ENCODE measurements at places on chromosomes 7 and 10. TPM values are rescaled to one million over a fixed set of nuclear protein-coding genes. Genes with fewer than 3 reads are reported as not detected.

DYNC1I1 gene
- 0.12 TPM for total RNA-seq

AKR1C1 gene
- total RNA-seq: 1.0 TPM

TMEM130 gene
- total RNA-seq: not detected

AGBL3 gene
- 2.1 TPM for total RNA-seq

CALHM3 gene
- not detected for total RNA-seq

- no peak for DNase-seq
These were observed 38.4 kb downstream of the BAIAP2L1 start for GRCh38 chr7:98362517-98362916.

- DNase-seq: no peak
These were observed 91.5 kb downstream of the FAM53B start for GRCh38 chr10:124652701-124653100.

DNA sequence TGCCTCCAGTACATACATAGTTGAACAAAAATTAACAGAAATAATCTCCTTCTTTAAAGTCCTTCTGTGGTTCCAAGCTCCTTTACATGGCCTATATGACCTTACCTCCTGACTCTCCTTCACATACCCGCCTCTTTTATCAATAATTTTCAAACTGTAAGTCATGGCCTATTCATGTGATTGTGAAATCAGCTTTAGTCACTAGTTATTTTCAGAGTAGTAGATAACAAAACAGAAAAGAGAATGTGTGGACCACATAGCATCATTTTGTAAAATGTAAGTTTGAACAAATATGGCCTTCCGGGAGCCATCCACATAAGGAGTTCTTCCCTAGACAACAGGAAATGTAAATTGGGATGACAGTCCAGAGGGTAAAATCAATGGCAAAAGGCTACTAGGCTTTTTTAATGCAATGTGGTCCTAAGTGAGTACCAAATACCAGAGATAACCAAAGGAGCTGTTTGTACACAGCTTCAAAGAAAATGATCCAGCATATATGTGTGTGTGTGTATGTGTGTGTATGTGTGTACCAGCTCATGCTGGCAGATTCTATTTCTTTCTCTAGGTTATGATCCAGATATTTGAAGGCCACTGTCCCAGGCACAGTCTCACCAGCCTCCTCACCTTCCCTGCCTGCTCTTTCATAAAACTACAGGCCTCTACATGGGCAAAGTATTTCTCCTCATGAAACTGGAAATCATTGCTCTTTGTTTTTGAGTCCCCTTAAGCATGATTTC is 12.3 kb upstream of the FAM133B start:
- no peak for DNase-seq

DNA sequence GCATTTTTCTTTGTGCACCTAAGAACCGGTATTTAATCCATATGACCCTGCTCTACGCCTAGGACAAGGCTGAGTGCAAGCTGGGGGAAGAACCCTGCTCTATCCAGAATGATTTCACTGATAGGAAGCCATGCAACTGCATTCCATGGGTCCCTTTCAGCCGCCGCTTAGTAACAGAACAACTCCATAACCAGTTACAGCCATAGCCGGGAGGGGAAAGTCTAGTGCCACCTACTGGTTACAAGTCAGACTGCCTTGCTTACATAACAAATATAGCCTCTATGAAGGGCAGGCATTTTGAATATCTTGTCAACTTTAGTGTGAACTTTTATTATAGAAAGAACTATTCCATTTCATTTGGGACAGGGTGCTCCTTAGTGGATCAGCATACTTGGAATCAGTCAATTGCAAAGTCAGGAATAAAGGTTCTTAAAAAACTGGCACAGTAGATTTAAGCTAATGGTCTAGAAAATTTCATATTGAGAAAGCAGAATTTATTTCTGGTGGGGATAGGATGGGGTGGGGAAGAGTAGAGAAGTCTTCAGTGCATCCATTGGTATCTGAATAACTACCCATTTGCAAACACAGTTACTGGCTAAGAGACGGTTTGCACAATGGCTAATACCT is 521.7 kb downstream of the ADRA2A start:
- peak; percentile 17 for DNase-seq

DNA sequence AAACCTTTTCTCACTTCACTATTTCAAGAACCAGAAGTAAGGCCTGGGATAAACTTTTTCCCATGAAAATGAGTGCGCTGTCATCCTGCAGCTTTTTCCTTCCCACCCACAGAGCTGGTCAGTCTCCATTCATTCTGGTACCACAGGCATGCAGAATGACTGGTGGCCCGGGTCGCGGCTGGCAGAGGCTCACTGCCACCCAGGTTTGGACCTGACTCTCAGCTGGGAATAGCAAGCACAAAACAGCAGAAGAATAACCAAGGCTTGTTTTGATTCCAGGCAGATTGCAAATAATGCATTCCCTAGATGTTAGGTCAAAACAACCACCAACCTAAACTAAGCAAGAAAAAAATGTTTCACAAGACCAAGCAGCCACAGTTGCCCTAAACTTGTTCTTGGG is 190.5 kb upstream of the NRP1 start:
- no peak for DNase-seq

DNA sequence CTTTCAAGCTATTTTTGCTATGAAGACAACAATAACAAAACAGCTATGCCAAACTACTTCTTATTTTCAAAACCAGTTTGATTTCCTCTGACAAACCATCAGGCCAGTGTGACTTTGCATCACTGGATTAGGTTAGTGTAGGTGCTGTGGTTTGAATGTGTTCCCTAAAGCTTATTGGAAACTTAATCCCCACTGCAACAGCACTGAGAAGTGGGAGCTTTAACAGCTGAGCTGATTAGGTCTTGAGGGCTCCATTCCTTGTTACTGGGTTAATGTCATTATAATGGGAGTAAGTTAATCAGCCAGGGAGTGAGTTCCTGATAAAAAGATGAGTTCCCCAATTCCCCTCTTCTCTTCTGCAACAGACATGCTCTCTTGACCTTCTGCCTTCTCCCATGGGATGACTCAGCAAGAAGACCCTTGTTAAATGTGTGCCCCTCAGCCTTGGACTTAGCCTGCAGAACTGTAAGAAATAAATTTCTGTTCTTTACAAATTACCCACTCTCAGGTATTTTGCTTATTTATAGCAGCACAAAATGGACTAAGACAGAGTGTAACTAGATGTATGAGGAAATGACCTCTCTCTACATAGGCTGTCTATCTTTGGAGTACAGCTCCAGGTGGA is 186.8 kb downstream of the CTTNBP2 start:
- no peak for DNase-seq

DNA sequence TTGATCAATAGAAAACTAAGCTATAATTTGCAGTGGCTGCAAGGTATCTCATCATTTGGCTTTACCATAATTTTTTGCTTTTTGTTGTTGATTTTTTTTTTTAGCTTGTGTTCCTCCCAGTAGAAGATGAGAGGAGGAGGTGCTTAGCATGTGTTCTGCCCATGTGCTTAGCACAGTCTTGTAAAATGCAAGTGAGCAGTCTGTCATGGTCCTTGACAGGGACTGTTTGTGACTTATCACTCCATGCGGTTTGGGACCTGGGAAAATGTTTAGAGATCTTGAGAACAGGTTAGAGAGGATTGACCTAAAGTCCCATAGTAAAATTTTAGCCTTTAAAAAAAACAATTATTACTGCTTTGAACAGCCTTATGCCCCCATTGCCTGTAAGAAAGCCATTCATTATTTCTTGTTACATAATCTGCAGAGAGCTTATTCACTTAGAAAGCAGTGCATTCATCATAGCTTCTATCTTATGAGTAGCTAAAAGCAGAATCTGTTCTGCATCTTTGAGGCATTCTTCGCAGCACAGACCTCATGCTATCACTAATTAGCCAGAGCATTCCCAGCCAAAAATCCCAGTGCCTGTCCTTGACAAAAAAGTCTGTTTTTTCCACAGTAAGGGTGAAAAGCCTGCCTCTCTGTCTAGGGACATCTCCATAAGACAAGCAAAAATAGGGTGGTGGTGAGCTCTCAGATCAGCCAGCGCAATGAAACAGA is 748.7 kb upstream of the GALNT17 start:
- no peak for DNase-seq

Data from T-helper 17 cell (primary cell).